ENCODE measurements at places on chromosomes 11 and 22. TPM values are rescaled to one million over a fixed set of nuclear protein-coding genes. Genes with fewer than 3 reads are reported as not detected.

POLR2L gene
- 90.2 TPM for total RNA-seq

MLC1 gene
- not detected for total RNA-seq

CNIH2 gene
- total RNA-seq, result 1.0 TPM

- peaks cover 2% of the 10 kb centered on the region for H3K36me3 ChIP-seq
- H3K4me1 ChIP-seq, result no peaks in the 10 kb centered on the region
- no peak for DNase-seq
- no peak overlapping the region for H3K27ac ChIP-seq
- H3K4me3 ChIP-seq, result no peak overlapping the region
Observed at GRCh38 chr22:28506150-28506535, 173.5 kb downstream of the TTC28 start.

GRCh38 chr22:30294066-30294465, 4.8 kb upstream of the CASTOR1 start:
- no peak overlapping the region for H3K27ac ChIP-seq
- H3K27me3 ChIP-seq, result no peaks in the 10 kb centered on the region
- no peak for DNase-seq
- H3K4me3 ChIP-seq, result no peak overlapping the region

DNA sequence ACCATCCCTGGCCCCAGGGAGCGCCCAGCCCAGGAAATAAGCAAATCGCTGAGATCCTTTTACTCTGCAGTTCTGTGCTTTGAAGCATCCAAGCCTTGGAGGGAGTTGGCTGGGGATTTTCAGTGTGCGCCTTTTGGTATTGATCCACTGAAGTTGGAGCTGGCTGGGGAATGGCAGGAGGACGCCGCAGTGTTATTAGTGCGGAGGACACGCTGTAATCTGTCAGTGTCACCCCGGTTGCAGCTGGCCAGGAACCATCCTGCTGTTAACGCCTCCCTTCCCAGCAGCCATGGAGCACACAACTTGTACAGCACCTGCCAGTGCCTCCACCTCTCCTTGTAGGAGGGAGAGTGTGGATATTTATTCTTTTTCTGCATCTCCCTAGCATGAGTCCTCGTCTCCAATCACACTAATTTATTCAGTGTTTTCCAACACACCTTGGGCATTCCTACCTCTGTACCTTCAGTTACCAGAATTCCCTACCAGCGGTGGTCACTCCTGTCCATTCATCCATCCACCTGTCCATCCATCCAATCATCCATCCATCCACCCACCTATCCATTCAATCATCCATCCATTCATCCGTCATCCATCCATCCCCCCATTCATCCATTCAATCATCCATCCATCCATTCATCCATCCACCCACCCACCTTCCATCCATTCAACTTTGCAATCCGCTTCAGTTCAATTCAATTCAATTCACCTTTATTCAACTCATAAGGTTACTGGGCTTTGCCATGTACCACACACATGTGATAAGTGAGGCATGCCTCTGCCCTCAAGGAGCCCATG, 21.9 kb upstream of the EIF3D start:
- peak overlapping the region; percentile 19 for H3K27ac ChIP-seq
- no peak for DNase-seq
- no peaks in the 10 kb centered on the region for H3K27me3 ChIP-seq
- H3K4me3 ChIP-seq, result no peak overlapping the region

GRCh38 chr11:109604481-109605400, 182.8 kb downstream of the C11orf87 start:
- H3K4me3 ChIP-seq, result no peak overlapping the region
- no peaks in the 10 kb centered on the region for H3K36me3 ChIP-seq
- H3K27ac ChIP-seq, result no peak overlapping the region
- DNase-seq, result no peak
- H3K27me3 ChIP-seq, result no peaks in the 10 kb centered on the region

GRCh38 chr11:76663912-76664440, 6.6 kb downstream of the LRRC32 start:
- peaks cover 25% of the 10 kb centered on the region for H3K27me3 ChIP-seq
- peaks cover 26% of the 10 kb centered on the region for H3K36me3 ChIP-seq
- peaks cover 52% of the 10 kb centered on the region for H3K4me1 ChIP-seq
- DNase-seq, result peak; percentile 10

DNA sequence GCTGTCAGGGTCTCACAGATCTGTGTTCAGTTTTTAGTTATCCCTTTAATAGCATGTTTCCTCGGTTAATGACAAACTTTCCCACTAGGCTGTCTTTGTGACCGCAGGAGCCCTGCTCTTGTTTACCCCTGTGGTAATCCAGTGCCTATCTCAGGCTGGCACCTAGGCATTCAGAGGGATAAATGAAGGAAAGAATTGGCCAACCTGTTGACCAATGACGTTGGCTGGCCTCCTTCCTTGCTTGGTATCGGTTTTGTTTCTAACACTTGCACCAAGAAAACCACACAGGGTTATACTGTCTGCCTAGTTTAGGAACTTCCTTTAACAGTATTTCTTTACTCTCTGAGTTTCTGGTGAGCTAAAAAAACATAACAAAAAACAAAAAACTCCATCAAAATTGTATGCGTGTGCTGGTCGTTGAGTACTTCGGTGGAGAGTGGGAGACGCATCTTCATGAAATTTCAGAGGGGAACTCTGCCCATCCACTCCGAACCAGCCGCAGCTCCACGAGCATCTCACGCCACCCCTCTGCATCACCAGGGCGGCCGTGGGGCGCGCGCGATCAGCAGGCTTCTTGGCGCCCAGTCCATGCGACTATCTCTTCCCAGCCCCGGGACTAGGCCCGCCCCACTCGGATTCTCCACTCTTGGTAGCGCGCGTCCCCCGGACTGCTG, 563 bp upstream of the ENDOD1 start:
- no peaks in the 10 kb centered on the region for H3K36me3 ChIP-seq
- peaks cover 49% of the 10 kb centered on the region for H3K4me1 ChIP-seq
- no peaks in the 10 kb centered on the region for H3K27me3 ChIP-seq
- peak overlapping the region; percentile 94 for H3K27ac ChIP-seq
- DNase-seq, result no peak
- H3K4me3 ChIP-seq, result peak overlapping the region; percentile 92

- DNase-seq, result no peak
- no peaks in the 10 kb centered on the region for H3K36me3 ChIP-seq
- H3K4me3 ChIP-seq, result no peak overlapping the region
- no peak overlapping the region for H3K27ac ChIP-seq
- H3K27me3 ChIP-seq, result no peaks in the 10 kb centered on the region
Observed at GRCh38 chr11:17298302-17298701, 21.8 kb downstream of the NUCB2 start.

- no peak overlapping the region for H3K4me3 ChIP-seq
- peaks cover 5% of the 10 kb centered on the region for H3K27me3 ChIP-seq
- H3K36me3 ChIP-seq, result no peaks in the 10 kb centered on the region
- no peak for DNase-seq
- H3K4me1 ChIP-seq, result no peaks in the 10 kb centered on the region
- H3K27ac ChIP-seq, result no peak overlapping the region
Observed at GRCh38 chr22:25025491-25026400, 73.2 kb downstream of the KIAA1671 start.

DNA sequence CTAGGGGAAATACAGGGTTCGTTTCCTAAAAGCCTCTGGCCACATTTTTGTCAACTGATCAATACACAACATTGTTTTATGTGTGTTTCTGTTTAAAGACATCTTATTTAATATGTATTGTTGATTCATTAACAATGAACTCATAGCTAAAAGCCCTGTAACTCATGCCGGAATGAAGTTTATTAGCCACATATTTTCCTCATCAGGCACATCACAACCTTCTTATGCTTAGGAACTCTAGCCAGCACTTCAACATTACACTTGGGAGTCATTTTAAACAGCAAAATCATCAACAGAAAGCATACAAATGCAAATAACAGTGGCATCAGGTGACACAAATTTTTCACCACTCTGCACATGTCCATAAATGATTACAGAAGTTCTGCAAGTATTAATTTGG, 15.1 kb upstream of the BLID start:
- H3K4me3 ChIP-seq, result no peak overlapping the region
- no peak for DNase-seq
- no peaks in the 10 kb centered on the region for H3K4me1 ChIP-seq
- H3K27ac ChIP-seq, result no peak overlapping the region
- H3K27me3 ChIP-seq, result peaks cover 5% of the 10 kb centered on the region
- H3K36me3 ChIP-seq, result no peaks in the 10 kb centered on the region

GRCh38 chr22:20205964-20206708, 55.3 kb upstream of the CCDC188 start:
- DNase-seq, result peak; percentile 50
- no peaks in the 10 kb centered on the region for H3K36me3 ChIP-seq
- peaks cover 5% of the 10 kb centered on the region for H3K27me3 ChIP-seq
- H3K27ac ChIP-seq, result peak overlapping the region; percentile 89
- peaks cover 23% of the 10 kb centered on the region for H3K4me1 ChIP-seq

DNA sequence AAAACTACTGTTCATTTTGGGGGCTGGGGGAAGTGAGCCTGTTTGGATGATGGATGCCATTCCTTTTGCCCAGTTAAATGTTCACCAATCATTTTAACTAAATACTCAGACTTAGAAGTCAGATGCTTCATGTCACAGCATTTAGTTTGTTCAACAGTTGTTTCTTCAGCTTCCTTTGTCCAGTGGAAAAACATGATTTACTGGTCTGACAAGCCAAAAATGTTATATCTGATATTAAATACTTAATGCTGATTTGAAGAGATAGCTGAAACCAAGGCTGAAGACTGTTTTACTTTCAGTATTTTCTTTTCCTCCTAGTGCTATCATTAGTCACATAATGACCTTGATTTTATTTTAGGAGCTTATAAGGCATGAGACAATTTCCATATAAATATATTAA, 87.1 kb upstream of the BIRC3 start:
- no peak overlapping the region for H3K27ac ChIP-seq
- H3K36me3 ChIP-seq, result no peaks in the 10 kb centered on the region
- no peak overlapping the region for H3K4me3 ChIP-seq
- H3K27me3 ChIP-seq, result peaks cover 27% of the 10 kb centered on the region
